ENCODE measurements at places on chromosomes 2 and 18.

DNA sequence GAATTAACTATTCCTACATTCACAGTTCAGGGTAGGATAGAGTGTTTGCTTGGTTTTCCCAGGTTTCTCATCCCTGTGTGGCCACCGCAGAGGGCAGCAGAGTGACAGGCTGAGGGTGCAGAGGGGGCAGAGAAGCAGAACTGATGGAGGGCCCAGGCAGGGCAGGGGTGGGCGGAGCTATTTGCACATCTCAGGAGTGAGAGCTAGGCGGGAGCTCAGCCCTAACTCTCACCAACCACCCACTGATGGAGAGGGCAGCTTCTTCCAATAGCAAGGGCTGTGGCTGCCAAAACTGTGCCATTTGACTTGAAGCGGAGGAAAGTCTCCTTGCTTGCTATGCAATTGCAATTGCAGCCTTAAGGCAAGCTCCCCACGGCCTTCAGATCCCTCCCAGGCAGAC lies 12.0 kb upstream of the DARS1 start:
- DNase-seq, result peak; percentile 77

DNA sequence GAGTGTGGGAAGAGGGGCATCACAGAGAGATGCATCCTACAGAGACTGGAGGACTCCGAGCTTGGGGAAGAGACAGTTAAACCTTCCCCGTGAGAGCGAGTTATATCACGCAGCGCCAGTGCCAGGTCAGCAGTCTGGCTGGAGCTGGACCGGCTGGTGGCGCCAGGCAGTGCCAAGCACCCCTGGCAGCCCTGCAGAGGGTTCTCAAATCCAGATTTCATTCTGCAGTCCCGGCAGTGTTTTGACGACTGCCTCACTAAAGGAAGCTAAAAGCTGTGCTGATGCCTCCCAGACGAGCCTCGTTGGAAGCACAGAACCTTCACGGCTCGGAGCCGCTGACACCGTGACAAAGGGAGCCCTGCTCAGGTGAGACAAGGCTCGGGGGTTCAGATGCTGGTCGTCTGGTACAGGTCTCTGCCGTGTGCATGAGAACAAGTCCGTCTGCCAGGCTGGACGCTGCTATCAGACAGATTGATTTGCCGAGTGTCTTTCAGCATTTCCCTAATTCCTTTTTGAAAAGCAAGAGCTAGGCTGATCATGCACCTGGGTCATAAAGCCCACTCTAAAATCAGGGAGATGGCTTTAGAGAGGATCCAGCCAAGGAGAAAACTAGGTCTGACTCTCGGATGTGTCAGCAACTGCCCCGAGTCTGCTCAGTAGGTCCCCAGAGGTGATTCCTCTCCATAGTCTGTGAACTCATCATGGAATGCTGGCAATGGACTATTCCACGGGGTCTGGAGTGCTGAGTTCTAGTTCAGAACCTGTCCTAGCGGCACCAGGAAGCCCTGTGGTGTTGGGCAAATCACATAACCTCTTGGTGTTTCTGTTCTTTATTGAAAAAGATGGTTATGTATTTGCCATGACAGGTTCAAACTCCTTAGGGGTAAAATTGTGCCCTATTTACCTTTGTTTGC lies 240.6 kb downstream of the SOX11 start:
- DNase-seq, result no peak

DNA sequence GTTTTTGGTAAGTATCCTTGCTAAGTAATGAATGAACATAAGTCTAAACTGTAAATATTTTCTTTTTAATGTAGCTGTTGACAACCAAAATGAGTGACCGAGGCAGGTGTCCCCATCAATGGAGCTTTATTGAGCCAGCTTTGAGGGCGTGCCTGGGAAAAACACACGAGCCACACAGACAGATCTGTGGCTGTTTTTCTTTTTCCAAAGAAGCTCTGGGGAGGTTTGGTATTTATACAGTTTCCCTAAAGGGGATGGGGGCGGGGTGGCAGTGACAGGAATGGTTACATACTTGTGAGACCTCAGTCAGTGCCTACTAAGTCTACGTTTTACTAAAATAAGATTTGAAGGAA lies 11.2 kb downstream of the DBI start:
- no peak for DNase-seq

- no peak for DNase-seq
Observed at GRCh38 chr2:149278161-149278871, 52.1 kb upstream of the LYPD6 start.

DNA sequence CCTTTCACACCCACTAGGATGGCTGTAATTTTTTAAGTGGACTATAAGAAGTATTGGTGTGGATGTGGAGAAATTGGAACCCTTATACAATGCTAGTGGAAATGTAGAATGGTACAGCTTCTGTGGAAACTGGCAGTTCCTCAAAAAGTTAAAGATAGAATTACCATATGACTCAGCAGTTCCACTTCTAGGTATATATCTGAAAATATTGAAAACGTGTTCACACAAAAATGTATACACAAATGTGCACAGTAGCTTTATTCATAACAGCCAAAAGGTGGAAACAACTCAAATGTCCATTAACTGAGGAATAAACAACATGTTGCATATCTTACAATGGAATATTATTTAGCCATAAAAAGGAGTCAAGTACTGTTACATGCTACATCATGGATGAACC lies 17.7 kb downstream of the TANK start:
- DNase-seq, result no peak

All from inflammatory macrophage treated with lipopolysaccharide for 1 hour (primary cell).